ENCODE measurements at places on chromosomes 3 and 15.

GRCh38 chr15:98667521-98668179 lies 19.3 kb downstream of the IGF1R start:
- no peak for DNase-seq

- DNase-seq = no peak
Observed at GRCh38 chr3:180250172-180250571, 213.4 kb upstream of the PEX5L start.

GRCh38 chr3:113275258-113275556 lies 63.9 kb downstream of the BOC start:
- no peak for DNase-seq

DNA sequence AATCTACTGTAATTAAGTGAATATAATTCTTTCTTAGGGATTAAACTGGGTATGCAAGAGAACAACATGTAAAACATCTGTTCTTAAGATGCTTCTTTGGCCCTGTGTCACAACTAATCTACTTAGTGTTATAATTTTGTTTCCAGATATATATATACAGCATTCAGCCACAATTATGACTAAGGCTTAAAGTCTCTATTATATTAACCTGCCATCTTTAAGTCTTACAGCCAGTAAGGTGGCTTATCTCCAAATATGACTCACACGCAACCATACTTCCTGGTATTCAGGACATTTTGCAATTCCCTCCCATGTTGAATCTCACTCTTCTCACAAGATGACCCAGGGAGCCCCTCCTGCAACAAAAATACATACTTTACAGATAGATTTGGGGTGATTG lies 6.6 kb upstream of the KBTBD8 start:
- DNase-seq = no peak

GRCh38 chr3:184727357-184728009 lies 15.6 kb upstream of the MAGEF1 start:
- DNase-seq = peak; percentile 28

- no peak for DNase-seq
Observed at GRCh38 chr15:49036650-49037545, 9.3 kb downstream of the SECISBP2L start.

GRCh38 chr3:156600834-156601233 lies 45.9 kb upstream of the SSR3 start:
- DNase-seq = no peak

- DNase-seq = no peak
Observed at GRCh38 chr15:90030376-90030775, 29.3 kb downstream of the ZNF710 start.

GRCh38 chr3:37056826-37057225 lies 63.5 kb downstream of the MLH1 start:
- no peak for DNase-seq

DNA sequence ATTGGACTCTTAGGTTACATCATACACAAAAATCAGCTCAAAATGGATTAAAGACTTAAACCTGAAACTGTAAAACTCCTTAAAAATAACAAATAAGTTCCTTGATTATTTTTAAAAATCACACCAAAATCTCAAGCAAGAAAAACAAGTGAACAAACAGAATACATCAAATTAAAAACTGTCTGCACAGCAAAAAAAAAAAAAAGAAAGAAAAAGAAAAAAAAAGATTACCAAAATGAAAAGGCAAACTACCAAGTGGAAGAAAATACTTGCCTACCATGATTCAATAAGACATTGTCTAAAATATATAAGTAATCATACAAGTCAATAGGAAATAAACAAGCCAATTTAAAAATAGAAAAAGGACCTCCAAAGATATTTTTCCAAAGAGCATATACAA lies 17.5 kb downstream of the OR5K4 start:
- no peak for DNase-seq

DNA sequence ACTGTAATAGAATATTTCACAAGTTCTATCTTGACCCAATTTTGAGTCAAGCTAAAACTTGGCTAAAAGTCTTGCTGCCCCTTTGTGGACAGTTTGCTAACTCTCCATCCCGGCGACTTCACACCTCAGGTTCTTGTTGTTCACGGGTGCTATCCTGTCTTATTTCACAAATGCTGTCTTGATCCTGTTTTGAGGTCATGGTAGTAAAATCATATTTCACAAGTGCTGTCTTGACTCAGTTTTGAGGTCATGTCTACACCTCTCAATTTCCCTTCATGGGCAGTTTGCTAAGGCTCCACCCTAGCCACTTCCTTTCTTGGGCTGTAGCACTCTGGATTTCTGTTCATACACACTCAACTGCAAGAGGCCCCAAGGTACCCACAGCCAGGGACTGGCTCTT lies 45.0 kb upstream of the GK5 start:
- no peak for DNase-seq

Measured in activated T-cell treated with anti-CD3 and anti-CD28 coated beads for 4 hours (primary cell).